ENCODE measurements at places on chromosomes 11 and 22. TPM values are rescaled to one million over a fixed set of nuclear protein-coding genes. Genes with fewer than 3 reads are reported as not detected.

Gene ALDH3B1
- 3.7 TPM for total RNA-seq

DNA sequence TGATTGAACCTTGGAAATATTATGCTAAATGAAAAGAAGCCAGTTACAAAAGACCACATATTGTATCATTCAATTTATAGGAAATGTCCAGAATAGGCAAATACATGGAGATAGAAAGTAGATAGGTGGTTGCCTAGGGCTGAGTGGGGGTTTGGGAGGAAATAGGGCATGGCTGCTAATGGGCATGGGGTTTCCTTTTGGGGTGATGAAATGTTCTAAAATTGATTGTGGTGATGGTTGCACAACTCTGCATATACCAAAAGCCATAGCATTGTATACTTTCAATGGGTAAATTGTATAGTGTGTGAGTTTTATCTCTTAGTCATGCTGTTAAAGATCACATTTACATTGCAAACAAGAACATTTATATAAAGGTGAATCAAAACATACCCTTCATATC lies 48.7 kb downstream of the LDLRAD3 start:
- H3K36me3 ChIP-seq: no peaks in the 10 kb centered on the region
- H3K27me3 ChIP-seq: peaks cover 5% of the 10 kb centered on the region
- no peak overlapping the region for H3K27ac ChIP-seq
- no peak for DNase-seq

Gene KCTD14
- 0.16 TPM for total RNA-seq

Gene PRDM11
- 17.2 TPM for total RNA-seq

Gene MFRP
- not detected for total RNA-seq

DNA sequence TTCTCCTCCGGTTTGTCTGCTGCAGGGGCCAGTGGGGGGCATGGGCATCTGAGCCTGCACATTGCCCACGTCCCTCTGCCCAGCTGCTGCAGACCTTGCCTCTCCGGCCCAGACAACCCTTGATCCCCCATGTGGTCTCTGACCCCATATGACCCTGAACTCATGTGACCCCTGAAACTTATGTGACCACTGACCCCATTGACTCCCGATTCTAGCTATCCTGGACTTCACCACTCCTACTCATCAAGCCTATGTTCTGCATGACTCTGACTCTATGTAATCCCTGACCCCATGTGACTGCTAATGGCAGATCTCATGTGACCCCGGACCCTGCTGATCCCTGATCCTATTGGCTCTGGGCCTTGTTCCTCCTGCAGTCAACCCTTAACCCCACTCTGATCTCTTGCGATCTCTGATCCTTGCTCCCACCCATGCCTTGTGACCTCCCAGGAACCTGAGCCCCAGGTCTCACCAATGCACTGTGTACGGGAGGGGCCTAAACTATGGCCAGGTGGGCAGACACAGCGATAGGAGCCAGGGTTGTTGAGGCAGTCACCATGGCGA lies 5.7 kb downstream of the LTBP3 start:
- H3K27me3 ChIP-seq: no peaks in the 10 kb centered on the region
- no peak overlapping the region for H3K27ac ChIP-seq
- DNase-seq: no peak

- H3K4me1 ChIP-seq: no peaks in the 10 kb centered on the region
- no peak for DNase-seq
- no peak overlapping the region for H3K4me3 ChIP-seq
- H3K27me3 ChIP-seq: no peaks in the 10 kb centered on the region
- H3K36me3 ChIP-seq: no peaks in the 10 kb centered on the region
Measured at GRCh38 chr11:100229086-100229485, 458.0 kb upstream of the ARHGAP42 start.

- DNase-seq: no peak
- peaks cover 28% of the 10 kb centered on the region for H3K4me1 ChIP-seq
- H3K27ac ChIP-seq: no peak overlapping the region
- no peaks in the 10 kb centered on the region for H3K36me3 ChIP-seq
- peaks cover 9% of the 10 kb centered on the region for H3K27me3 ChIP-seq
- H3K4me3 ChIP-seq: no peak overlapping the region
Measured at GRCh38 chr11:76734456-76735420, 48.4 kb upstream of the TSKU start.

DNA sequence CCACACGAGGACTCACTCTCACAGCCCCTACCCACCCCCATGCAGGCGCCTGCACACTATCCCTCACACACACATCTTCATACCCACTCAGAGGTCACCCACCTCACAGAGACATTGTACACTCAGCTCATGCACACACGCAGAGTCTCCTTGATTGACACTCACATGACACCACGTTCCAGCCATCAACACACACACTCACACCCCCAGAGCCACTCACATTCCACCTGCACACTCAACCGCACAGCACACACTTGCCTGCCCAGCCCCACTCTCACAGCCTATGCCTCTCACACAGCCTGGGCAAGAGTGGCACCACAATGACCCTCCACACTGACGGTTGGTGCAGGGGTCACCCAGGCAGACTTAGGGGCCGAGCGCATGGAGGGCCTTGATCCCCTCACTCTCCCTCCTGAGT lies 2.2 kb downstream of the SPI1 start:
- H3K4me3 ChIP-seq: peak overlapping the region; percentile 45
- no peak overlapping the region for H3K27ac ChIP-seq
- H3K4me1 ChIP-seq: no peaks in the 10 kb centered on the region

- no peaks in the 10 kb centered on the region for H3K36me3 ChIP-seq
- no peak for DNase-seq
- H3K27me3 ChIP-seq: no peaks in the 10 kb centered on the region
- H3K27ac ChIP-seq: no peak within 1 kb of the TSS
- no peaks in the 10 kb centered on the region for H3K4me1 ChIP-seq
Measured at GRCh38 chr11:30230714-30231113, at the start of gene FSHB. FSHB (plus strand) TSS chr11:30231014; CDS start chr11:30231903, 889 bp downstream.

GRCh38 chr11:47308050-47308823 lies 38.3 kb downstream of the MADD start:
- H3K27ac ChIP-seq: peak overlapping the region; percentile 90
- peaks cover 34% of the 10 kb centered on the region for H3K4me1 ChIP-seq
- H3K4me3 ChIP-seq: no peak overlapping the region
- no peak for DNase-seq

GRCh38 chr11:121048464-121049233 lies 24.7 kb downstream of the TBCEL start:
- no peak overlapping the region for H3K4me3 ChIP-seq
- H3K4me1 ChIP-seq: no peaks in the 10 kb centered on the region
- no peak overlapping the region for H3K27ac ChIP-seq
- peaks cover 58% of the 10 kb centered on the region for H3K36me3 ChIP-seq
- no peak for DNase-seq
- no peaks in the 10 kb centered on the region for H3K27me3 ChIP-seq

DNA sequence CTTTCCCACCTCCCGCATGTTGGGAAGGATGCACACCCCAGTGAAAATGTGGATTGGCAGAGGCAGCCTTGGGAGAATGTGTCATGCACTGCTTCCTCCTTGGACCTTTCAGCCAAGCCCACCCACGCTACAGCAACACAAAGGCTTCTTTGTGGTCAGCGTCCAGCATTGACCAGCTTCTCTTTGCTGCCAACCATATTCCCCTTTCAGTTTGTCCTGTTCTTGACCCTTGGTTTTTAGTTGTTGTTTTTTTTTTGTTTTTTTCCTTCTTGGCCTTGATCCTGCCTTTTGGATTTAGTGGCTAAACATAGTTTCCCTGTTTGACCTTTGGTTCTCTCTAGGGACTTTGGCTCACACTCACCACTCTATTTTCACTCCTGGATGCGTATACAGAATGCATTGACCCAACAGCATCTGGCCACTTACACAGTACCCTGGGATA lies 573.6 kb downstream of the INSC start:
- H3K4me1 ChIP-seq: peaks cover 17% of the 10 kb centered on the region
- H3K4me3 ChIP-seq: no peak overlapping the region
- no peaks in the 10 kb centered on the region for H3K27me3 ChIP-seq
- H3K27ac ChIP-seq: peak overlapping the region; percentile 64

Gene WNT11
- total RNA-seq: 22.7 TPM

GRCh38 chr11:125381499-125382044 lies 114.5 kb downstream of the FEZ1 start:
- no peak for DNase-seq
- H3K27me3 ChIP-seq: no peaks in the 10 kb centered on the region
- peaks cover 14% of the 10 kb centered on the region for H3K4me1 ChIP-seq
- H3K4me3 ChIP-seq: no peak overlapping the region

GRCh38 chr11:67612751-67613150 lies 6.0 kb downstream of the NDUFV1 start:
- H3K4me3 ChIP-seq: no peak overlapping the region
- DNase-seq: no peak
- peaks cover 19% of the 10 kb centered on the region for H3K27me3 ChIP-seq

- no peak for DNase-seq
- peaks cover 54% of the 10 kb centered on the region for H3K4me1 ChIP-seq
- H3K36me3 ChIP-seq: peaks cover 37% of the 10 kb centered on the region
- no peak overlapping the region for H3K4me3 ChIP-seq
Measured at GRCh38 chr11:78070621-78071020, 7.0 kb downstream of the THRSP start.

GRCh38 chr11:114150671-114151070 lies 91.2 kb downstream of the ZBTB16 start:
- no peak for DNase-seq
- H3K27ac ChIP-seq: peak overlapping the region; percentile 100
- peaks cover 98% of the 10 kb centered on the region for H3K4me1 ChIP-seq
- H3K36me3 ChIP-seq: peaks cover 6% of the 10 kb centered on the region
- H3K4me3 ChIP-seq: no peak overlapping the region

DNA sequence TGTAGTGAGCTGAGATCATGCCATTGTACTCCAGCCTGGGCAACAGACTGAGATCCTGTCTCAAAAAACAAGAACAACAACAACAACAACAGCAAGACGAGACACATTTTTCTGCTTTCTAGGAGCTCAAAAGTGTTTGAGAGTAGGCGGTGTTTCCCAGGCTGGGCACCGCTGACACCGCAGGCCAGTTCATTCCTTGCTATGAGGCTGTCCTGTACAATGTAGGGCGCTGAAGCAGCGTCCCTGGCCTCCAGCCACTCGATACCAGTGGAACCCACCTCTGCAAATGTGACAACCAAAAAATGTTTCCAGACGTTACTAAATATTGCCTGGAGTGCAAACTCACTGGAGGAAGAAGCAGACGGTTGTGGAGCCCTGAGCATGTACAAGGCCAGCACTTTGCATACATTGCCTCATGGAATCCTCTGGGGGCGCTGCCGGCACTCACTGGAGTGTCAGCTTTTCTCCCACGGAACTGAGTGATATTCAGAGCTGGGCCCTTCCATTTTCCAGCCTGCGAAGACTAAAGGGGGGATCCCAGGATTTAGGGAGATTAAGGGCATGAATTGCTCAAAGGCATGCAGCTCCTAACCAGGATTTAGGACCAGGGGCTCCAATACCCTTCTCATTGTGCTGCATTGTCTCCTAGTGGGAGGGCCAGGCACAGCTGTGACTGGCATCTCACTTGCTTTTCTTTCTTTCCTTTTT lies 5.8 kb upstream of the MIEF1 start:
- H3K27ac ChIP-seq: peak overlapping the region; percentile 68
- H3K36me3 ChIP-seq: no peaks in the 10 kb centered on the region
- peak; percentile 77 for DNase-seq
- no peaks in the 10 kb centered on the region for H3K27me3 ChIP-seq

- H3K4me3 ChIP-seq: no peak overlapping the region
- no peak for DNase-seq
- H3K4me1 ChIP-seq: peaks cover 38% of the 10 kb centered on the region
- H3K36me3 ChIP-seq: peaks cover 22% of the 10 kb centered on the region
Measured at GRCh38 chr11:119089319-119089718, 4.6 kb downstream of the HMBS start.

- H3K4me3 ChIP-seq: no peak overlapping the region
- no peak overlapping the region for H3K27ac ChIP-seq
- no peaks in the 10 kb centered on the region for H3K27me3 ChIP-seq
- H3K4me1 ChIP-seq: peaks cover 22% of the 10 kb centered on the region
- peaks cover 68% of the 10 kb centered on the region for H3K36me3 ChIP-seq
- DNase-seq: no peak
Measured at GRCh38 chr22:20881231-20881630, 22.4 kb downstream of the SNAP29 start.

- H3K27ac ChIP-seq: no peak overlapping the region
- no peak for DNase-seq
- no peaks in the 10 kb centered on the region for H3K27me3 ChIP-seq
- no peaks in the 10 kb centered on the region for H3K4me1 ChIP-seq
Measured at GRCh38 chr11:104343578-104343977, 179.6 kb upstream of the PDGFD start.

Gene MFNG
- total RNA-seq: 11.8 TPM

- H3K27me3 ChIP-seq: no peaks in the 10 kb centered on the region
- H3K36me3 ChIP-seq: no peaks in the 10 kb centered on the region
- DNase-seq: no peak
- H3K4me1 ChIP-seq: peaks cover 57% of the 10 kb centered on the region
- H3K27ac ChIP-seq: peak overlapping the region; percentile 80
Measured at GRCh38 chr11:126430581-126431335, 75.3 kb downstream of the ST3GAL4 start.

DNA sequence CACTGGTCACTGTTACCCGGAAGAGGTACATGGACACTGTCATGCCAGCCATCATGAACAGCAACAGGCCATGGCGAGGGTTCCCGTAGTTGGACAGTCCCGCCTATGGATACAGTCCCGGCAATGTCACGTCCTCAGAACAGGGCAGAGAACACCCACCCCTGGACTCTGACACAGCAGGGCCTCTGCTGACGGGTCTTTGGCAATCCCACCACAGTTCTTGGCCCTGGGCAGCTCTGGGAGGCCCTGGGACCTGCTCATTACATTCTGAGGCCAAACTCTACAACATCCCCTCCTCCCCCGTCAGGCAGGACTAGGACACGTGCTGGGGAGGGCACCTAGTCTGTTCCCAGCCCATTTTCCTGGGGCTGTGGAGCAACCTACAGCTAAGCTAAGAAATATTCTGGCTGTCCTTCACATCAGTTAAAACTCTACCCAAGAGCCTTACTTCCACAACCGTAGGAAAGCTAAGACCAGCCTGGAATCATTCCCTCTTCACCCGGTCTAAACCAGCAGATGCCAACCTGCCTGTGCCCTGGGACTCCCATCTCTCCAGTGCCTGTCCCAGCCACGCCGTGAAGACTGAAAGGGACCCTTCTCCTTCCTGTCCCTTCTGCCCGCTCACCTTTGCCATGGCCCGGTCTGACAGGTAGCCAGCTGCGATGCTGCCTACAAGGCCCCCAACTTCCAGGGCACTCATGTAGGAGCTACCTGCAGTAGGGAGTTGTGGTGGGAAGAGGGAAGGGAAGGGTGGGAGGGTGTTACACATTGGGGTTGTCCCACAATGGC lies 4.5 kb downstream of the SLC37A4 start:
- H3K4me3 ChIP-seq: no peak overlapping the region
- H3K4me1 ChIP-seq: peaks cover 45% of the 10 kb centered on the region
- DNase-seq: no peak
- peaks cover 54% of the 10 kb centered on the region for H3K36me3 ChIP-seq

Gene THAP7
- 17.8 TPM for total RNA-seq

Data from left ventricle myocardium inferior (tissue), 1 donor.